ENCODE measurements at places on chromosomes 3 and 15.

GRCh38 chr3:186705882-186706780, 11.0 kb upstream of the KNG1 start:
- DNase-seq = no peak

- peak; percentile 41 for DNase-seq
Measured at GRCh38 chr15:45795440-45796069, 160.7 kb downstream of the SQOR start.

GRCh38 chr3:167350245-167350862, 29.7 kb downstream of the ZBBX start:
- DNase-seq = no peak

- no peak for DNase-seq
Measured at GRCh38 chr3:23815879-23816278, 10.1 kb downstream of the UBE2E1 start.

Measured in ELF-1 (cell line).